ENCODE measurements at places on chromosomes 2 and 18.

DNA sequence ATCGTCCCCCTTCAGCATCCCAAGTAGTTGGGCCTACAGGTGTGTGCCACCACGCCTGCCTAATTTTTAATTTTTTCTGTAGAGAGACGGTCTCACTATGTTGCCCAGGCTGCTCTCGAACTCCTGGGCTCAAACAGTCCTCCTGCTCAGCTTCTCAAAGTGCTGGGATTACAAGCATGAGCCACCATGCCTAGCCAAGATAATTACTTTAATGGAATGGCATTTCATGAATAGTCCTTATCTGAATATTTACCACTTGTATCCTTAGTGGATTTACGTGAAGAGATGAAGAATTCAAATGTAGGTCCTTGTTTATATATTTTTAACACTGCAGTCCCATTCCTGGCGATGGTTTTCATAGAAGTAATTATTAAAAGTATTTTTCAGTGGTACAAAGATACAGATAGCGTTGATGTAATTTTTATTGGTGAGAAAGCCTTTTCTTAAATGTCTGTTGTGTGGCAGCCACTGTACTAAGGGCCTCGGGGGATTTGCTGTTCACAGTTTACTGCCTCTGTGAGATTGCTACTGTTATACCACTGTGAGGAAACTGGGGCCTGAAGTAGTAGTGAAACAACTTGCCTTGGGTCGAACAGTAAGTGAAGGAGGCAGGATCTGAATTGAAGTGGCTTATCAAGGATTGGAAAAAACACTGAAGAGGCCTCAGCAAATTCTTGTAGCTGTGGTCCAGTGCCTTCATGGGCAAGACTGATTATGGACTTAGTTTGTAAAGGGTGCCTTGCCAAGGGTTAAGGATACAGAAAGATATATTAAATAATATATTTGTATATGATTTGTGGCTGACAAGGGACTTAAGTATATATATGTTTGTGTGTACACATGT is 151.2 kb downstream of the PRPF40A start:
- DNase-seq = no peak

GRCh38 chr2:37920570-37920969 is 4.5 kb upstream of the RMDN2 start:
- no peak for DNase-seq

DNA sequence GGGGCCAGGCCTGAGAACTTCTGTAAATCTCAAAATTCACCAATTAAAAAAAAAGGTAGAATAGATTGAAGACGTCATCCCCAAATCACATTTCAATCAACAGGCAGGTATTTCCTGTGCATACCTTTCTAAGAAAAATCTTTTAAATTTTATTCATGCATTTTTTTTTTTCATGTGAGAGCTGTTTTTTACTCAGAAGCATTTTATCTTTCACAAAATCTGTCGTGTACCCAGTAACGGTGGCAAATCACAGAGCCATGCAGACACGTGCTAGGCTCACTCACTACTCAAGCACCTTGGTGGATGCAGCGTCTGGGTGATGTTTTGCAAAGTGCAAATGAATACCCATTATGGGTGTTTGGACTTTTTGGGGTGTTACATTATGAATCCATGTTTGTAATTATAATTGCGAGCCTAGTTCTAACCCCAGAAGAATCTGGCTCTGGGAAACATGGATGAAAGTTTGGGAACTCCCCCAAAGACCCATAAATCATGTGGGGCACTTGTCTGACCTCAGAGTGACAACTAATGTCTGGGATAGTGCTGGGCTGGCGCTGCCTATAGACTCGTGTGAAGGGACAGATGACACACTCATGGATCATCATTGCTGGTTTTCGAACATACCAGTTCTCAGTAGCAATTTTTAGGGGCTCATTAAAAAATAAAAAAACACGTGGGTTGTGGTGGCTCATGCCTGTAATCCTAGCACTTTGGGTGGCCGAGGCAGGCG is 335.2 kb downstream of the LPIN1 start:
- no peak for DNase-seq

GRCh38 chr2:88247531-88247930 is 77.4 kb downstream of the THNSL2 start:
- no peak for DNase-seq

DNA sequence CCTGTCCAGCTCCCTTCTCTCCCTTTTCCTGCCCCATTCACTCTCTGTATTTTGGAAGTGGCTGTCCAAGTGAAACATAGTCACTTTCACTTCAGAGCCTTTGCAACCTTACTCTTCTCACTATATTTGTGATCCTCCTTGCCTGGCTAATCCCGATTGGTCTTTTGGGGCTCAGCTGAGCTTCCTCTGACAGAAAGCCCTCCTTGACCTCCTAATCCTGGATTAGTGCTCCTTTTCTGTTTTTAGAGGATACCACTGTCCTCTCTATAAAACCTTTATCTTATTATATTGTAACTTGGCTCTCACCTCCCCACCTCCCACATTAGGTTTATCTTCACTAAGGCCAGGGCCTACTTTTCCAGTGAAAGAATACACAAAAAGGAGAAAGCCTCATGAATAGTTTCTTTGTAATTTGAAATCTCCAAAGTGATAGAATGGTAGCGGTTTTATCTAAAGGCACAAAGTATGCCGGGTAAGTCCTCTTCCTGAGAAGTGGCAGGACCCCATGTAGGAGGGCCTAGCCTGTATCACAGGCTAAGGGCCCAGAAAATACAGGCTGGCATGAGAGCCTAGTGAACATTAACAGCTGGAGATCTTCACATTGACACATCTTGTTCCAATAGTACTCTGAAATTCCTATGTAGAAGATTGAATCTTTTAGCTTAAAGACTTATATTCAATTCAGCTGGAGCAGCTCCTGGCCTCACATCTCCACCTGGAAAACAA is 83.1 kb upstream of the GAREM1 start:
- DNase-seq = no peak

GRCh38 chr18:2588666-2589344 is 17.4 kb downstream of the NDC80 start:
- no peak for DNase-seq

GRCh38 chr2:108604196-108604595 is 69.9 kb downstream of the LIMS1 start:
- DNase-seq = peak; percentile 33

GRCh38 chr2:166413255-166413654 is 37.5 kb upstream of the SCN9A start:
- peak; percentile 64 for DNase-seq

DNA sequence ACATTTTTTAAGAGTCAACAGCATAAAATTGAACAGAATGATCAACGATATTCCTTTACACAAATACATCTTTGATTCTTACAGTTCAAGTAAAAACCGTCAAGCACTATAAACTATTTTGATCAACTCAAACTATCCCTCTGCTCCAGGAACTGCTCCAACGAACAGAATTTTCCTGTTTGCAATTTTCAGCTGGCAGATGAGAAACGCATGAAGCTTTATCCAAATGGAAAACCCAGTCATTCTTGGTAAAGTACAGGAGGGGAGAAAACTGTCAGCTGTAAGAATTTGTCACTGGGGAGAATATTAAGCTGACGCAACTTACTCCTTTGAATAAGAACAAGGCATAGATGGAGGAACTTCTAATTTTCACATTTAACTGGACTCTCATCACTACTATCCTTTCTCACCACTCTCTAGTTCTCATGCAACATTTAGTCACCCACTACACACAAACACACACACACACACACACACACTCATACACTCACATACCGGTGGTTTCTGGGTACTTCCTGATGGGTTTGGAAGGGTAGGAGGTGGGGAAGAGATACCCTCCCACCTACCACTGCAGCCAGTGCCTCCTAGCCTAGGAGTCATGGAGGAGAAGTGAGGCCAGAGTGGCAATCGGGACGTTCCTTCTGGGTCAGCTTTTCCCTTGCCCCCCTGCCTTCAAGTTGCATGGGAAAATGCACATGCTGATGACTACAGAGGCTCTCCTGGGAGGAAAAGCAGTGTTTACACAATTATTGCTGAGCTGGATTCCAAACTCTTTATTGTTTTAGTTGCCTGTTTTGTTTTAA is 54.0 kb upstream of the SPATS2L start:
- peak; percentile 1 for DNase-seq

- DNase-seq = no peak
These were observed 198.5 kb downstream of the FHOD3 start for GRCh38 chr18:36496022-36496421.

GRCh38 chr2:232632904-232633412 is 446 bp upstream of the EFHD1 start:
- no peak for DNase-seq

GRCh38 chr2:156340804-156341451 is 8.4 kb upstream of the NR4A2 start:
- DNase-seq = no peak

- peak; percentile 15 for DNase-seq
These were observed 3.0 kb upstream of the CHMP3 start for GRCh38 chr2:86566158-86566820.

GRCh38 chr2:15836689-15837610 is 103.4 kb upstream of the MYCN start:
- no peak for DNase-seq

DNA sequence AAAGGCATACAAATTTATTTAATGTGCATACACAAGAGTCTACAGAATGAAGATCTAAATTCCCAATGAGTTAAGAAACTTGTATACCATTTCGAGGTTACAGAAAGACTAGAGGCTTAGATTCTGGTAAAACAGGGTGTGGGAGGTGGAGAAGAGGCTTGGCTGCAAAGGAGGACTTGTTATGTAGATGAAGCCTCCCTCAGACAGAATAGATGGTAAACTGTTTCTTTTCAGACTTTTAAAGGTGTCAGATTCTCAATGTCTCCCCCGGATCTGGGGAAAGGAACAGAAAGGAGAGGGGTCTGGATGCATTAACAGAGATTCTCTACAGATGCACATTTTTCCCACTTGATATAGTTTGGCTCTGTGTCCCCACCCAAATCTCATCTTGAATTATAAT is 126.0 kb downstream of the ST6GAL2 start:
- no peak for DNase-seq

DNA sequence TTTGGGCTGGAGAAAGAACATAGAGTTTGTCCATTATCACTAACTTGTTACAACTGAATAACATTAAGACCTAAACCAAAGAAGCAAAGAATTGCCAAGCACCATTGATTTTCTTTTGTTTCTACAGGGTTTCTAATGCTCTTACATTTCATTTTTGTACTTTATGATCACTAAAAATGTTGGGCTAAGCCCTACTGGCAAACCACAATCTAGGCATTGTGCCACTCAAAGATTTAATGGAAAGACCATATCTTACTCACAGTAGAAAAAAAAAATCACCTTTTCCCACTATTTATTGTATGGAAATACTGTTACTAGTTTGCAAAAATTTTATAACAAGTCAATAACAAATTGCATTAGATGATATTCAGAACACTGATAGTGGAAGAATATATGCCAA is 447.4 kb upstream of the PKDCC start:
- DNase-seq = no peak

DNA sequence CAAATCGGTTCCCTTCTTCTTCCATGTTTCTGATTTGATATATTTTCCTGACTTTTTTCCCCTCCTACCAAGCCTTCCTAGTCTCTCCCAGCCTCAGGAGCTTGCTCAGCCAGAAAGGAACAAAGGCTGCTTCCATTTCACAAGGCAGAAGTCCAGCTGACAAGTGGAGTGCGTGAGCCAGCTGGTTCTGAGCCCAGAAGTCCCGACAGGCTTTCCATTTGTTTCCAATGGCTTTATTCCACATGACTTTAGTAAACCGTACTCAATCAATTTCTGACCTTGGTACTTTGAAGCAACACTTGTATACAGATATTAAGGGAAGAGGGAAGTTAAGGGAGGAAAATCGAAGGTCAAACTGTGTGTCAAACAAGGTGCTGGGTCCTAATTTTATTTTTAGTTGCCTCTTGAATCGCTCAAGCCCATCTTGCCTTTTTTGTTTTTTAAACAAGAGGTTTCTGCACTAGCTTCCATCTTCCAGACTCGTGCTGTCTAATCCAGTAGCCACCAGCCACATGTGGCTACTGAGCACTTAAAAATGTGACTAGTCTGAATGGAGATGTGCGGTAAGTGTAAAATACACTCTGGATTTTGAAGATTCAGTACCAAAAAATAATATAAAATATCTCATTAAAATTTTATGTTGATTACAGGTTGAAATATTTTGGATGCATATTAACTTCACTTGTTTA is 36.2 kb downstream of the WIPF1 start:
- no peak for DNase-seq

DNA sequence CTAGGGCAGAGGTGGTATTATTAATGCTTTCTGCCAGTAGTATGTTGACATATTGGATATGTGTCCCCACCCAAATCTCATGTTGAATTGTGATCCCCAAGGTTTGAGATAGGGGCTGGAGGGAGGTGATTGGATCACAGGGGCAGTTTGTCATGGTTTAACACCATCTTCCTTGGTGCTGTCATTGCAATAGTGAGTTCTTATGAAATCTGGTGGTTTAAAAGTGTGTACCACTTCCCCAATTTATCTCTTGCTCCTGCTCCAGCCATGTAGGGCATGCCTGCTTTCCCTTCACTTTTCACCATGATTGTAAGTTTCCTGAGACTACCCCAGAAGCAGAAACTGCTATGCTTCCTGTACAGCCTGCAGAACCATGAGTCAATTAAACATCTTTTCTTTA is 47.1 kb upstream of the THSD7B start:
- no peak for DNase-seq

DNA sequence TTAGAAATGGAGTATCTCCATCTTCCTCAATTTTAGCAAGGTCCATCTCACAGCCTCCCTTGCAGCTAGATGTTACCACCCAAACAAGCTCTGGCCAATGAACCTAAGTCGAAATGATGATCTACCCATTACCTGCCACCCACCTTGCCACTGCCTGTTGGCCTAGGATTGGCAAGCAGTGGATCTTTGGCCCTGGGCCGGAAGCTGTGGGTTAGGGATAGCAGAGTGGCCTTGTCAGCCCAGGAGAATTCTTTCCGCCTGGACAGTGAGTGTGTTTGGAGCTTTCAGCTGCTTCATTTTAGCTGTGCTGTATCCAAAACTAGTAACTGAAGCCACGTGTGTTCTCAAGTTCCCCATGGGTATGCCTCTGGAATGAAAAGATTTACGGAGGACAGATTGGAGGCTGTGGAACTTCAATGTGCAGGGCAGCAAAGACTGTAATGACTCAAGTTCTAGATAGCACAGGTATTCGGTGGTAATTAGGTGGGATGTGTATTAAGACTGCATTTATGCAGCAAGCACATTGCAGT is 7.7 kb upstream of the PARD6G start:
- no peak for DNase-seq

GRCh38 chr2:238631491-238632180 is 204.9 kb downstream of the ASB1 start:
- DNase-seq = no peak

GRCh38 chr2:195879153-195879552 is 189.5 kb downstream of the DNAH7 start:
- DNase-seq = no peak

DNA sequence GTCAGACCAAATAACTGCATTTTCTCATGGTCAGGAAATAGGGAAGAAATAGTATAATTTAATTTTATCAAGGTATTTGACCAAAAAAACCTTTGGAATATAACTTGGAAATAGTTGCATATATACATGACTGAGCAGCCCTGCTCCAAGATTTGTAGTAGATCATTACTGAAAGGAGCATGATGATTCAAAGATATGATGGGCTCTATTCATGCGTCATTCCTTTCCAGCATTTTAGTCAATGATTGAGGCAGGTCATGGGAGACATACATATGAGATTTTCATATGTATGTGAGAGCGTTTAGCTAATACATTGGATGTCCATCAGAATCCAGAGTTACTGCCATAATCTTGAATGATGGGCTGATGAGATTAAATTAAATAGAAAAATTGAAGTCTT is 74.5 kb downstream of the CAB39 start:
- no peak for DNase-seq
